ENCODE measurements at places on chromosomes 7 and 10.

DNA sequence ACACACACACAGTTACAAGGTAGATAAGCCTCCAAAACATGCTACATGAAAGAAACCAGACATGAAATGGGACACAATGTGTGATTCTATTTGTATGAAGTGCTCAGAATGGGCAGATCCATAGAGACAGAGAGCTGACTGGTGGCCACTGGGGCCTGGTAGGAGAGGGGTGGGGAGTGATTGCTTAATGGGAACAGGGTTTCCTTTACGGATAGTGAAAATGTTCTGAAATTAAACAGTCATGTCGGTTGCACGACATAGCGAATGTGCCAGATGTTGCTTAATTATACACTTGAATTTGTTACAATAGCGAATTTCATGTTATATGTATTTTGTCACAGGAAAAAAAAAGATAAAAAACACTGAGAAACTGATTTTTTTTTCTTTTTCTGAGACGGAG lies 122.3 kb downstream of the SPDYE5 start:
- no peak for DNase-seq

- peak; percentile 73 for DNase-seq
Observed at GRCh38 chr10:58513188-58514110, 777 bp downstream of the BICC1 start.

DNA sequence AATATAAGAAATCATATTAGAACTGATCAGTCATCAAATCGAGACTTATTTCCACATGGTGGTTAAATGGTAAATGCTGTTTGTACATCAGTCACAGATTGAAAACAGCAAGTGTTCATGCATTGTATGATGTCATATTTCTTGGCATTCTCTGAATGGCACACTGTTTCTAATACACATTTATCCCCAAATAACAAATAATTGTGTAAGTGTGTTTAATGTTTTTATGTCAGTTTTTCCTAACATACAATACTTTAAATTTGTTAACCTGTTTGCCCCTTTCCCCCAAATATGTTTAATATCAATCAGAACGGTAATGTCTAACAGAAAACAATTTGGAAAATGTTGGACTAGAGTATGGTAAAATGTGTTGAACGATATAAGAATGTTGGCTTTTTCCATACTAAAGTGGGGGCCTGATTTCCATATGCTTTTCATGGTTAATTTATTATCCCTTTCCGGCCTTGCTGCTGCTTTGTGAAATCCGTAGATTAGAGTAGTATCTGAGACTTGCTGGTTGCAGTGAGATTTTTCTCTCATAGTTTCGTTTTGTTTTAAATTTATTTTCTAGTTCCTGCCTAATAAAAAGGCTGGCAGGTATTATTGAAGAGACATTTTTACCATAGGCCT lies 23.7 kb downstream of the RAB18 start:
- no peak for DNase-seq

- no peak for DNase-seq
Observed at GRCh38 chr10:111017098-111017497, 59.7 kb upstream of the ADRA2A start.

- peak; percentile 37 for DNase-seq
Observed at GRCh38 chr7:137343281-137343841, at the start of gene PTN. TSS of gene PTN (minus strand) at chr7:137343733. CDS start at chr7:137254973, 88,760 bp downstream.

DNA sequence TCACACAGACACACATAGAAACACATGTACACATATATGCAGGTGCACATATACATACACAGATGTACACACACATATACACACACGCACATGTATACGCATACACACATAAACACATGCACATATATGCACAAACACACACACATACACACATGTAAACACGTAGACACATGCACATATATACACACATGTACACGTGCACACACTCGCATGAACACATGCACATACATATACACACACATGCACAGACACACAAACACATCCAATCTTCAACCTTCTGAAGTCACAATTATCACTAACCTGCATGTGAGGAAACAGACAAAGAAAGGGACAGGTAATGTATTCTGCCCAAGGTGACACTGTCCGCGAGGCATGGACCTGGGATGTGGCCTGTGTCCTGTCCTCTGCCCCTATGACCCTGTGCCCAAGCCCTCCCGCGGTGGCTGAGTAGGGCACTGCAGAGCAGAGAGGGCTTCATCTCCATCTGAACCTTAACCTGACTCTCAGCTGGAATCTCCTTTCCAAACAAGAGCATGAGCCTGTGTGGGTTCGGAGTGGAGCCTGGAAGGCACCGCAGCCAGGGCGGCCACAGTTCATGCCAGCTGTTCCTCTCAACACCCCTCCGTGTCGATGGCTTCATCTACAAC lies 660.9 kb downstream of the SDK1 start:
- no peak for DNase-seq

Data from HFF-Myc (cell line).